Dermis blood vessel endothelial cell (primary cell): ENCODE measurements at places on chromosomes 13 and 19. TPM values are rescaled to one million over a fixed set of nuclear protein-coding genes. Genes with fewer than 3 reads are reported as not detected.

The ZNF625 gene
- total RNA-seq: 11.5 and 15.1 TPM in 2 replicates

The RYR1 gene
- total RNA-seq: under 0.01 and 0.14 TPM in 2 replicates

The COX6B2 gene
- not detected in 2 replicates for total RNA-seq

The FGF21 gene
- not detected in 2 replicates for total RNA-seq

The NXNL1 gene
- not detected in 2 replicates for total RNA-seq
